ENCODE measurements at places on chromosomes 12 and 14.

- DNase-seq, result no peak
Observed at GRCh38 chr12:50545213-50545612, 40.4 kb downstream of the DIP2B start.

DNA sequence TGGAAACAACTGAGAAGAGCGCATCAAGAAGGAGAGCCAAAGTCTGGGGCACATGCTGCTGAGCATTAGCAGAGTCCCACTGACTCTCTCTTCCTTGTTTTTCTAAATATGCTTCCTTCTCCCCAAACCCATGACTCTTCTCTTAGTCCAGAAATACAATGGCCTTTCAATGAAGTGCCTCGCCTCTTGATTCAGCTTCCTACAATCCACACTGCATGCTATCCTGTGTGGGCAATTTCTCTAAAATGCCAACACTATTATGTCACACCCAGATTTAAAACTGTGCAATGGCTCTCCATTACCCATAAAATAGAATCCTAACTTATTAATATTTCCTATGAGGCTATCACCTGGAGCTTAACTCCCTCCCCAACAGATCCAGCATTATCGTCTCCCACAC is 198.6 kb downstream of the RPAP3 start:
- DNase-seq, result no peak

GRCh38 chr12:39440101-39440500 is 2.8 kb downstream of the KIF21A start:
- no peak for DNase-seq

- no peak for DNase-seq
Observed at GRCh38 chr14:100065942-100066574, 836 bp downstream of the EVL start.

DNA sequence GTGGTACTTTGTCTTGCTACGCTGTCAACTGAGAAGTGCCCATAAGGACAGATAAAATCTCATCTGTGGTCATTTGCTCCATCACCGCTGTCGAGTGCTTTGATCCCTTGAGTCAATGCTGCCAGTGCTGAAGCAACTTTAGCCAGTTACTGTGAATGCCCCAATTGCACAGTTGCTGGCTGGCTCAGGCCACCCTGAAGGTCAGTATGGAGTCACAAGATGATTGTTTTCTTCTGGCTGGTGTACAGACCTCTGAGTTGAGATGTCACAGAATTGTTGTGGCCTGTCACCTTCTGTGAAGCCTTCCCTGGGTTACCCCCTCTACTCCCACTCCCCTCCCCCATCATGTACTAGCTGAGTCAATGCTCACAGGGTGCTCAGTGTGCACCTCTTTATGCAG is 92.9 kb downstream of the PELI2 start:
- peak; percentile 33 for DNase-seq

- no peak for DNase-seq
Observed at GRCh38 chr12:121620333-121620891, 5.9 kb upstream of the ORAI1 start.

DNA sequence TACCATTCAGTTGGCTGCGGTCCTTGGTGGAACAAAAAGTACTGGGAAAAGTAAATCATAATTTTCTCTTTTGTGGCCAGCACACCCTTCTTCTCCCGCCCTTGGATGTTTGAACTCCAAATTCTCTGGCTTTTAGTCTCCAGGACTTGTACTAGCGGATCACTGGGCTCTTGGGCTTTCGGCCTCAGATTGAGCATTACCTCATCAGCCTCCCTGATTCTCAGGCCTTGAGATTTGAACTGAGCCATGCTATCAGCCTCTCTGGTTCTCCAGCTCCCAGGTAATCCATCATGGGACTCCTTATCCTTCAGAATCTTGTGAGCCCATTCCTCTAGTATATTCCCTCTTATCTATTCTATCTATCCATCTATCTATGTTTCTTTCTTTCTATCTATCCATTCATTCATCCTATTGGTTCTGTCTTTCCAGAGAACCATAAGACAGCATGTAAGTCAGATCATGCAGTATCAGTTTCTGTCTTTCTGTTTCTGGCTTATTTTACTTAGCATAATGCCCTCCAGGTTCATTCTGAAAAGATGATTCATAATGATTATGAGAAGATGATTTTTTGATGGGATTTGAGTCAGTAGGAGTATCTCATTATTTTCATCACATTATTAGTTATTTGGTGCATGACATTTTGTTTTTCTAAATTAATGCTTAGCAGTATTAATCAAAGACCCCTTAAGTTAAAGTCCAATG is 814.9 kb downstream of the LRFN5 start:
- DNase-seq, result no peak

DNA sequence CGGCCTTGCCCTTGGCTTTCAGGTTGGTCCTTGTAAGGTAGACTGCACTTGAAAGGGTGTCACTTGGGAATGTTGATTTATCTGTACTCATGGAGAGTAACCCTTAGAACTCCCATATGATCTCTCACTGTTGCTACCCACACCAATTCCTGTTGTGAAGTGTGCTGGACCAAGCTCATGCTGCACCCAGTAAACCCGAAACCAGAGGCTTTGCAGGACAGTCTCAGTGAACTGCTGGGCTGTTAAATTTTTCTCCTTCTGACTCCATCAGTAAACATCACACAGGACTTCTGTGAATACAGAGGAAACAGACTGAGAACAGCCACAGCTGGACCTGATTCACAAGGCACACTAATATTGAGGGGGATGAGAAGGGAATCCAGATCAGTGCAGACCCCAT is 783.0 kb downstream of the TMEM121 start:
- DNase-seq, result no peak

- no peak for DNase-seq
Observed at GRCh38 chr14:68473069-68473468, 319.8 kb downstream of the ZFP36L1 start.

Measured in substantia nigra (tissue), 51 donors.